Activated effector memory CD4-positive, alpha-beta T cell treated with Interleukin-2 at 50 U/mL for 16 hours (primary cell): ENCODE measurements at places on chromosomes 6 and 20.

DNA sequence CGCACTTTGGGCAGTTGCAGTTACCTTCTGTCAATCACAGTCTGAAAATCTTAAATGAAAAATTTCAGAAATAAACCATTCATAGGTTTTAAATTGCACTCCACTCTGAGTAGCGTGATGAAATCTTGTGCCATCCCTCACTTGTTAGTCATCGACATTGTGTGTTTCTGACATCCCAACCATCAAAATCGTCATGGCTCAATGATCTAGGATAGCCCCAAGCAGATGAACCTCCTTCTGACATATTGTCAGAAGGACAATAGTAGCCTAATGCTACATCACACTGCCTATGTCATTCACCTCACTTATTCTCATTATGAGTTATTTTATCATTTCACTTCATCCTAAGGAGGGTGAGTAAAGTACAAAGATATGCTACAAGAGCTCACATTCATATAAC lies 284.8 kb downstream of the PTPRK start:
- no peak for DNase-seq

- no peak for DNase-seq
Measured at GRCh38 chr6:33824461-33825154, 20.8 kb upstream of the MLN start.

DNA sequence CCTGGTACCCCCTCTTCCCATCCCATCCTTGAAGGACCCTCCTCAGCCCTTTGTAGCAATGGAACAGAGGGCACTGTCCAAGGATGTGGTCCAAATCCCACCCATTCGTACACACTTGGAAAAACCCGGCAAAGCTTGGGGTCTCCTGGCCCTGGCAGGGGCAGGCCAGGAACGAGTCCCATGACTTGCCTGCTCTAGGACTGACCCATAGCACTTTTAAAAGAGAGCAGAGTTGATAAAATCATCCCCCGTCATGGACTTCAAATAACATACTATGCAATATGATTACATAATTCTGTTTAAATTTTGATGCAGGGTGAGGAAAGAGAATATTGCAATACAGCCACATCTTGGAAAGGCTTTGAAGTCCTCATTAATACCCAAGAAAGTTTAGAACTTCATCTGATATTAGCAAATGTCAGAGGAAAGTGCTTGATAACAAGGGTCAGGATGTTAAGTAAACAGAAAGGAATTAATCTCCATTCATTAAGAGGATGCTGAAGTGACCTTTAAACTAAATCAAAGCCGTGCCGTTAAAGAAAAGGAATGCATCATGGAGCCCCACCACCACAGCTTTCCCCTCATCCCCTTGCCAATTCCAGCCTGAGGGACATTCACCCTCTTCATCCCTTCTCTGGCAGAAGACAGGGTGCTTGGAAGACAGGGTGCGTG lies 60.7 kb upstream of the NXT1 start:
- no peak for DNase-seq

DNA sequence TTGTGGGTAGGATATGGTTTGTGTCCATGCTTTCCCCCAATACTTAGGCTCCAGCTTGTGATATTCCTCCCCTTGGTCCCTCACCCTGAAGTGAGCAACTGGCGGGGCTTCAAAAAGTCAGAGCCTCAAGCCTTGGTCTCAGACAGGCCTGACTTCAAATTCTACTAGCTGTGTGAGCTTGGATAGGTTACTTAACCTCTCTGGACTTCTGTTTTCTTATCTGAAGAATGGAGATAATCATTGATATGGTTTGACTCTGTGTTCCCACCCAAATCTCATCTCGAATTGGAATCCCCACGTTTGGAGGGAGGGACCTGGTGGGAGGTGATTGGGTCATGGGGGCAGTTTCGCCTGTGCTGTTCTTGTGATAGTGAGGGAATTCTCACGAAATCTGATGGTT lies 94.9 kb upstream of the CD83 start:
- DNase-seq = no peak

DNA sequence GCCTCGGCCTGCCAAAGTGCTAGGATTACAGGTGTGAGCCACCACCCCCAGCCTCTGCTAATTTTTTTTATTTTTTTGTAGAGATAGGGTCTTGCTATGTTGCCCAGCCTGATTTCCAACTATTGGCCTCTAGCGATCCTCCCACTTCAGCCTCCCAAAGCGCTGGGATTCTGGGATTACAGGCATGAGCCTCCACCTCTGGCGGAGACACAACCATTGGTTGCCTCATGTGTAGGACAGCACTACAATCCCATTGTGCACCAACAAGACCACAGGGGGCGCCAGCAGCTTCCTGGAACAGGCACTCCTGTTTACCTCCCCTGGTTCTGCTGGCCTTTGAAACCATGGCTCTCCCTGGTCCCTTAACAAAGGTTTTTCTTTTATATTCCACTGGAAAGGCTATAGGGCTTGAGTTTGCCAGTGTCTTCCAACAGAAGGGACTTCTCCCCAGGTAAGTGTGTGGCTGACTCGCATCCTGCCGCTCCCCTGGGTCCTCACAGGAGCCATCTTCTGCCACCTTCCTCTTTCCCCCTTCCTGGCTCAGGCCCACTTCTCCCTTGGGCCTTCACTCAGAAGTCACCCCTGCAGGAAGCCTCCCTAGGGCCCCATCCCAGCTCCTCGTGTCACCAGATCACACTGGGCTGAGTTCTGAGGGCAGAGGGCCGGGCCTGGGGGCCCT lies 39.2 kb upstream of the TLDC2 start:
- no peak for DNase-seq
